Cardiac muscle cell (in vitro differentiated cells and primary cell): ENCODE measurements at places on chromosomes 2 and 18.

- DNase-seq = no peak
These were observed 36.5 kb downstream of the ZRANB3 start for GRCh38 chr2:135494503-135494902.

DNA sequence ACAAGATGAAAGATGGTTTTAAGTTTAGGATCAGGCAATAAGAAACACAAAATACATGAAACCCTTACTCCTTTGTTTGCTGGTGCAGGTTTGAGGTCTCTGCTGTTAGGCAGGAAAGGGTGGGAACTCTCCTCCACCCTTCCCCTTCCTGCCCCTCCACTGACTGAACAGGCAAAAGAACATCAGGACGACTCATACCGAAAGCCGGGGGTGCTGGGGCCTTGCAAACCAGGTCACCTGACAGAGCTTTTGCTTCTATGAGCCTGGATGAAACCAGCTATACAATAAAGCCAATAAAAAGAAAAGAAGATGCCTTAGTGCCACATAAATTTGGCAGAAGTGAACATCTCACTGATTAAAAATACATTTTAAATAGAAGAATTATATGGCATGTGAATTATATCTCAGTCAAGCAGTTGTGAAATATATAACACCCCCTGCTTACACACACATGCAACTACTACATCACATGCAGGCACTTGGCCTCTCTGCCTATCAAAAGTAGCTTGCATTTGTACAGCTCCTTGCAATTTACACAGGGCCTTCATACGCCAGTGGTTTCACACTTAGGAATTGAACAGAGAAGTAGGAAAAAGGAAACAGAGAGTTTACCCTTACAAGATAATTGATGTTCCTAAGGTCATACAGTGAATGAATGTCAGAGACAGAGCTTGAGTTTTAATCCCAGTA, 215.1 kb upstream of the TRIB2 start:
- no peak for DNase-seq

DNA sequence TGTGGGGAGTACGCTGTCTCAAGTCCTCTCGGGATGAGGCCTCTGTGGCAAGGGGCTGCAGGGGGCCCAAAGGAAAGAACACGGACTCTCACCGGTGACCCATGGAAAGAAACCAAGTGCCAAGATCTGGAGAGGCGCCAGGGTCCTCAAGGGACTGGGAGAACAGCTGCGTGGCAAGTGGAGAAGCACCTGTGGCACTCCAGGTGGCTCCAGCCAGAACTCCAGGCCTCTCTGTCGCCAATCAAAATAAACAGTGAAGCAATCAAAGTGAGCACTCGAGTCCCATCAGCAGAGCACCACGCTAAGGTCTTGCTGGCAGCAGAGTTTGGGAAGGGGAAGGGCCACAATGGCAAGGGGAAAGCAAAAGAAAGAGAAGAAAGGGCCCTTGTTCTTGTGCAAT, 54.7 kb downstream of the BCL2 start:
- DNase-seq = no peak

DNA sequence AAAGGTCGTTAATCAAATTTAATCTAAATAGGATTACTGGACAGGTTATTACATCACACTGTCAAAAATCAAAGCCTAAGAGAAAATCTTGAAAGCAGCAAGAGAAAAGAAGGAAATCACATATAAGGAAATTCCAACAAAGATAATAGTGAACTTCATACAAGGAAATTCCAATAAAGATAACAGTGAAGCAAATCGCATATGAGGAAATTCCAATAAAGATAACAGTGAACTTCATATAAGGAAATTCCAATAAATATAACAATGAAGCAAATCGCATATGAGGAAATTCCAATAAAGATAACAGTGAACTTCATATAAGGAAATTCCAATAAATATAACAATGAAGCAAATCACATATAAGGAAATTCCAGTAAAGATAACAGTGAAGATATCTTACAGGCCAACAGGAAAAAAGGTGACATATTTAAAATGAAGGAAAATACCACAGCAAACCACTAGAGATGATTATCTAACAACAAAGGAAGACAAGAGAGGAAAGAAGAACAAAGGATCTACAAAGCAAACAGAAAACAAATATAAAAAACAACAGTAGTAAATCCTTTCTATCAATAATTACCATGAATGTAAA, 787.7 kb downstream of the CCDC85A start:
- DNase-seq = no peak

DNA sequence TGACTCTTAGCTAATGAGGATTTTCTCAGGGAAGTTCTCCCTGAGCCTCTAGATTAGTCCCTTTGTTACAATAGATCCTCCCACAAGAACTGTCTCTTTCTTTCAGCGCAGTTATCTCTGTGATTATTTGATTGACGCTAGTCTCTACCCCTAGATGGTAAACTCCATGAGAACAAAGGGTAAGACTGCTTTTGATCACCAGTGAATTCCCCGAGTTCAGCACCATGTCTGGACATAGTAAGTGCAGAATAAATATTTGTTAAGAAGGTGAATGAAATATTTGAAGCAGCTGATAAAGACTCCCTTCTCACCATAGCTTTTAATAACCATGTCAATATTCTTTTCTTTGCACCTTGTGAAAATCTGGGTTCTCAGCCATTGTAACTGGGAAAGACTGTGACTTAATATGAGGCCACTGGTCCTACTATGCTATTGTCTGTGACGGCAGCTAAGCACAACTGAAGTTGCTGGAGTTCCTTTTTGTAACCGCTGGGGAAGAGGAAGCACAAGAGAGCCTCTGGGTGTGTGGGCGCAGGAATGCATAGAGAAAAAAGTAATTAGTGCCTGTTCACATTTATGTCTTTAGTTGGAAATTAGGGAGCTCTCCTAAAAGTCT, 214.7 kb downstream of the TGIF1 start:
- DNase-seq = peak; percentile 13

GRCh38 chr2:208175840-208176153, 12.4 kb upstream of the CRYGA start:
- DNase-seq = no peak

GRCh38 chr18:5895876-5896740, 786 bp upstream of the TMEM200C start:
- DNase-seq = no peak
